Activated gamma-delta T cell treated with Interleukin-2 at 50 U/mL for 16 hours (primary cell): ENCODE measurements at places on chromosomes 5 and 9.

- no peak for DNase-seq
Observed at GRCh38 chr9:129464972-129465833, 155.7 kb downstream of the C9orf50 start.

GRCh38 chr9:129414377-129414992 lies 206.4 kb downstream of the C9orf50 start:
- peak; percentile 39 for DNase-seq

GRCh38 chr9:81375187-81376100 lies 313.9 kb downstream of the TLE1 start:
- no peak for DNase-seq

DNA sequence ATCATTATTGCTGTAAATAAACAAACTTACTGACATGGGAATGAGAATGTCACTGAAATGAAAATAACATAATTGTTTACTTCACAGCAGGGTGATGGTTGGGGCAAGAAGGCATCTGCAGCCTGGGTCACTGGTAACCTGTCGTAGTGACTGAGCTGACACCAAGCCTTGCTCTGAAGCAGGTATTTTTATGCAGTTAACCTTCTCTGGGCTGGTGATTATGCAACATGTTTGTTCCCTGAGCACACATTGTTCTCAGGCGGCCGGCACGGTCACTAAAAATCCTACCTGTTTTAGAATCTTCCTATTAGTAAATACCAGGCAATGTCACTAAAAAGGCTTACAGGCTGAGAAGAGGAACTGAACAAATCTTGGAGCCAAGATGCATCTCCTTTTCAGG lies 157.7 kb upstream of the NR3C1 start:
- no peak for DNase-seq

DNA sequence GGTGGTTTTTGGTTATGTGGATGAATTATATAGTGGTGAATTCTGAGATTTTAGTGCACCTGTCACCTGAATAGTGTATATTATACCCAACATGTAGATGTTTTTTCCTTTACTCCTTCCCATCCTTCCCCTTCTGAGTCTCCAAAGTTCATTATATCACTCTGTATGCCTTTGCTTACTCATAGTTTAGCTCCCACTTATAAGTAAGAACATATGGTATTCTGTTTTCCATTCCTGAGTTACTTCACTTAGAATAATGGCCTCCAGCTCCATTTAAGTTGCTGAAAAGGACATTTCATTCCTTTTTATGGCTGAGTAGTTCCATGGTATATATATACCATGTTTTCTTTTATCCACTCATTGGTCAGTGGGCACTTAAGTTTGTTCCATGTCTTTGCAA lies 161.6 kb upstream of the CD180 start:
- DNase-seq = no peak

GRCh38 chr9:114214181-114214580 lies 58.8 kb downstream of the COL27A1 start:
- DNase-seq = no peak

- no peak for DNase-seq
Observed at GRCh38 chr9:69637817-69638200, 34.4 kb downstream of the APBA1 start.

GRCh38 chr9:137111788-137112563 lies 2.6 kb downstream of the DPP7 start:
- no peak for DNase-seq

GRCh38 chr5:59810041-59810440 lies 83.5 kb downstream of the PDE4D start:
- DNase-seq = peak; percentile 45

DNA sequence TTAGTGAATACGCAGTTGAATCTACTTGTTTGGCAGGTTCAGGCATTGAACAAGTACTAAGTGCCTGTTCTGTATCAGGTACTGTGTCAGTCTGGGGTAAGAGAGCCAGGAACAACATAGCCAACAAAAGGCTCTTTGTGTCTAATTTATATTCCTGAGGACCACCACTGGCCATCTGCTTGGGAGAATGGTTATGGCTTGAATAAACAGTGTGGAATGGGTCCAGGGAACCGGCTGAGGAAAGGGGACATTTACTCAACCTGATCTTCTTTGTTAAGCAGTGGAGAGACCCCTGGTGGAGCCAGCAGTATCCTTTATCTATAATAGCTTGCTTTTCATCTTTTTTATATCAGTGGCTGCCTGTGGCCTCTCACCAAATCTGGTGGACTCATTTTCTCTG lies 38.6 kb downstream of the EXOSC2 start:
- no peak for DNase-seq

GRCh38 chr5:103706939-103707682 lies 144.5 kb upstream of the NUDT12 start:
- no peak for DNase-seq

- no peak for DNase-seq
Observed at GRCh38 chr5:79227484-79228025, 8.4 kb upstream of the JMY start.

DNA sequence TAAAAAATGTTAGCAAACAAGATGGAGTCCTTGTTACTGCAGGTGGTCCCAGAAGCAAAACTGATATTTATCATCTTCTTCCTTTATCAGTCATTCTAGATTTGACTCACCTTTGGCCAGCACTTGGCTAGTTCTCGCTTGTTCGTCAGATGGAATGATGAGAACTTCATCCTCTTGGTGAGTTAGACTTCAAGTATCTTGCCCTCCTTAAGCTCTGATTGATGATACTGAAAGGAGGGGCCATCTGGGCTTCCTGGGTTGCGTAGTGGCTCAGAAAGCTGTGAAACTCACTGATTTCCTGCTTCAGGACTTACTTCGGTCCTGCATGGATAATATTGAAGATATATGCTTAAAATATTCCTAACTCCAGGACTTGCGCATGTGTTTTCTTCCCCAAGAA lies 1248.2 kb upstream of the CDH9 start:
- DNase-seq = no peak

GRCh38 chr9:92349771-92350739 lies 24.3 kb downstream of the CENPP start:
- DNase-seq = no peak

GRCh38 chr5:23884405-23885031 lies 377.1 kb downstream of the PRDM9 start:
- no peak for DNase-seq

DNA sequence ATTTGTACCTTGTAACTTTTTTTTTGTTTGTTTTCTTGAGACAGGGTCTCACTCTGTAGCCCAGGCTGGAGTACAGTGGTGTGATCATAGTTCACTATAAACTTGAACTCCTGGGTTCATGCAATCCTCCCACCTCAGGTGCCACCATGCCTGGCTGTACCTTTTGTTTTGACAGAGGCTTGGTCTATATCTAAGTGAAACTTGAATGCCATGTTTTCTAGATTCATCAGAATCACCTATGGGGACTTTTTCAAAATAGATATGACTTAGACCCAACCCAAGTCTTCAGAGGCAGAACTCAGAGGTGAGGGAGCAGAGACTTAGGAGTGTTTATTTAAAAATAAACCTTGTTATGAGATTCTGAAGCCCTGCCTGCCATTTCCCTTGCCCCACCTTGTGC lies 128.4 kb downstream of the PTTG1 start:
- DNase-seq = no peak

GRCh38 chr9:131623655-131624330 lies 78.5 kb downstream of the PRRT1B start:
- no peak for DNase-seq

DNA sequence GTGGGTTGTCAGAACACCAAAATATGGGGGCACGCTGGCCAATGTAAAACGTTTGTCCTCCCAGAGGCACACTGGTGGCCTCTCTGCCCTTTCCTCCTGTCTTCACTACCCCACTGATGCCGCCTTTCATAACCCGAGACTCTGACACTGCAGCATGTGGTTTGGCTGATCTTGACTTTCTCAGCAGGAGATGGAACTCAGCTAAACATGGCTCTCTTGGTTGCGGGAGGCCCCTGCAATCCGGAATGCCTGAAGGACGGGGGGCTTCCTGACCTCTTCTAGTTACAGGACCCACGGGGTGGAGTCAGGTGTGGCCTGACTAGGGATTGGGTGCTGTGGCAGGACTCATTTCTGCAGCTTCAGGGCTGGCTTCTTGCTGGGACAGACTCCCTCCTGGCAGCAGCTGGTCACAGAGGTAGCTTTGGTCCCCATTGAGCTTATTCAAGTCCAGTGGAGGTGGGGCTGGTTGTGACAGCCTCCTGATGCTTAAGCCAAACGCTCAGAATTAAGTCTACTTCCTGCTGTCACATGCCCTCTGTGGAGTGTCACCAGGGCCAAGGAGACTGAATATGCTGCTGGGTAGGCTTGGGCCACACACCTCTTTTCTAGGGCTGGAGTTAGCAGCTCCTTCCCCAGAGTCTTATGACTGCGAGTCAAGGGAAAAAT lies 44.2 kb downstream of the NXNL2 start:
- DNase-seq = no peak

DNA sequence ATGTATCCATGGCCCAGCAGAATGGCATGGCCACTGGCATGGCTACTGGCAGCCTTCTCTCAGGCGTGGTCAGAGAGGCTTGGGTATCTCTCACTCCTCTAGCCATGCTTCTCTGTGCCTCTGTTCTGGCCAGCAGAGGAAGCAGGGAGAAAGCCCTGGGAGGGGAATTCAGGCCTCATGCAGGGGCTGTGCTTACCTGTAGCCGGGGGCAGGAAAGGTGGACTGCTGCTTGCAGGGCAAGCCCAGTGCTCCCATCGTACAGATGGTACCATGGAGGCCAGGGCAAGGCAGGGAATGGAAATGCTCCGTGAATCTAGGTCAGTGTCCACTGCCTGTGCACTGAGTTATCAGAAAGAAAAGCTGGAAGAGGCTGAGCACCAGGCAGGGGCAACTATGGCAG lies 2.7 kb downstream of the OR13J1 start:
- no peak for DNase-seq

- no peak for DNase-seq
Observed at GRCh38 chr5:68444048-68444447, 228.5 kb downstream of the PIK3R1 start.

DNA sequence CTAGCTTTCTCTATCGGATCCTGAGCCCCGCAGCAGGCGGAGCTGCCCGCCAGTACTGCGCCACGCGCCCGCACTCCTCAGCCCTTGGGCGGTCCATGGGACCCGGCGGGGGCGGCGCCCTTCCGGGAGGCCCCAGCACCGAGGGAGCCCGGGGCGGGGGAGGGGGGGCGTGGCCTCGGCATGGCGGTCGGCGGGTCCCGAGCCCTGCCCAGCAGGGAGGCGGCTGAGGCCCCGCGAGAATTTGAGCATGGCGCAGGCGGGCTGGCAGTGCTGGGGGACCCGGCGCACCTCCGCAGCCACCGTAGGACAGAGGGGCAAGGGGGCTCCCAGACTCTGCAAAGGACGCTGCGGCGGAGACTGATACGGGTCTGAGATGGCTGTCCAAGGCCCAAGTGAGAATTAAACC lies 6.8 kb downstream of the ZDHHC11B start:
- no peak for DNase-seq

- DNase-seq = no peak
Observed at GRCh38 chr5:159424123-159424522, 93.8 kb upstream of the IL12B start.

DNA sequence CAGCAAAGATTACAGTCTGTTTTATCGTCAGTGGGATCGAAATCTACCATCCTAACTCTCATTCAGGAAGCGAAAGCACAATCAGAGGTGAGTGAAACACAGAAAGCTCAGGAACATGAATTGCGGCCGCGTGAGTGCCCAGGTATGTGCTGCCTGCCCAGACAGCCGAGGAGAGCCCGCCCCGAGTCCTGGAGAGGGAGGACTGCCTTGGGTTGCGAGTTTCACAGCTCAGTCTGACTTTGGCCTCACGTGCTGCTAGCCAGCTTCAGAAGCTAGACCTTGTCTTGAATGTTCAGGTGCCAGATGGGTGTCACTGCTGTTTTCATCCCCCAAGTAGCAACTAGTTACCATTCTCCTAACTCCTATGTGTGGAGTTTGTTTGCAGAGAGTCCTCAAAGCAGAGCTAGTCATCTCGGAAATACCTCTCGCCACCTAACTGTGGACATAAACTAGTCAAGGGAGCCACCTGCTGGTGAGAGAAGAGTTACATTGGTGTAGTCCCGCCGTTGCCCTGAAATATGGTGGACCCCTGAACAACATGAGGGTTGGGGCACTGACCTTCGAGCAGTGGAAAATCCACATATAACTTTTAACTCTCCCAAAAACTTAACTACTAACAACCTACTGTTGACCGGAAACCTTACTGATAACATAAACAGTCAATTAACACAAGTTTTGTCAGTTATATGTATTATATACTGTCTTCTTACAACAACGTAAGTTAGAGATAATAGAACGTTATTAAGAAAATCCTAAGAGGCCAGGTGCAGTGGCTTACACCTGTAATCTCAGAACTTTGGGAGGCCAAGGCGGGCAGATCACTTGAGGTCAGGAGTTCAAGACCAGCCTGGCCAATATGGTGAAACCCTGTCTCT lies 80.9 kb downstream of the GOLPH3 start:
- peak; percentile 63 for DNase-seq

GRCh38 chr9:135622415-135623020 lies 16.8 kb downstream of the GLT6D1 start:
- no peak for DNase-seq

GRCh38 chr5:100161868-100162267 lies 373.3 kb upstream of the FAM174A start:
- no peak for DNase-seq

GRCh38 chr5:127959152-127959764 lies 124.3 kb upstream of the SLC12A2 start:
- DNase-seq = peak; percentile 5

GRCh38 chr9:113465599-113466140 lies 2.1 kb downstream of the RGS3 start:
- DNase-seq = no peak

GRCh38 chr9:133134388-133135145 lies 13.5 kb upstream of the RALGDS start:
- DNase-seq = no peak

DNA sequence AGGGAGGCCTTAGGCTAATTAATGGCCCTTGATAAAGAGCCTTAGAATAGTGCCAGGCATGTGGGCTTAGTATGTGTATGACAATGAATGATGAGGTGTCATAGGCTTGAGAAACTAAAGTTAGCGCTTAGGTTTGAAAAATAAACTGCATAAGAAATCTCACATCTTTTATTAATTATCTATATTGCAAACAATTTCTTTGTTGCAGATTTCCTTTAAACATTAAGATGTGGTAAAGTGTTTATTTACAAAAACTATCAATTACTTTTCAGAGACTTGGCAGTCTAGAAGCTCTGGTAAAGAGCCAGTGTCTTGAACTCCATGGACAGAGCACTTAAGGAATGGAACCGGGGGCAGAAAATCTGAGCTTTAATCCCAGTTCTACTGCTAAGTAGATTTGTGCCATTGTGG lies 23.1 kb downstream of the MAP1B start:
- no peak for DNase-seq

- no peak for DNase-seq
Observed at GRCh38 chr5:84228266-84228665, 156.4 kb downstream of the EDIL3 start.

DNA sequence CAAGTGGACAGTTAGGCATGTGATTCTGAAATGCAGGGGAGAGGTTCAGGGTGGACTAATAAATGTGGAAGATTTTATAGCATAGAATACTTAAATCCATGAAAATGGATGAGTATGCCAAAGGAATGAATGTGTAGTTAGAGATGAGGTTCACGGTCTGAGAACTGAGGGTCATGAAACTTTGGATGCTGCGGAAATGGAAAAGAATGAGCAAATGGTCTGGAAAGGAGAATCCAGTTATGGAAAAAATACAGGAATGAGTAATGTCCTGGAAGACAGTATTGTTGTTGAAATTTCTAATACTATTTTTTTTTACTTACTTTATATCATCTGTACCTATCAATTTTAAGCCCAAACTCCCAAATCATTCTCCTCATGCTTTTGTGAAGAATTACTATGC lies 2369.4 kb downstream of the MAT2B start:
- no peak for DNase-seq
